ENCODE measurements at places on chromosomes 11 and 22.

GRCh38 chr11:2703363-2704141 lies 3.8 kb upstream of the KCNQ1OT1 start:
- no peak for DNase-seq

GRCh38 chr11:132960273-132961078 lies 571.8 kb downstream of the OPCML start:
- no peak for DNase-seq

DNA sequence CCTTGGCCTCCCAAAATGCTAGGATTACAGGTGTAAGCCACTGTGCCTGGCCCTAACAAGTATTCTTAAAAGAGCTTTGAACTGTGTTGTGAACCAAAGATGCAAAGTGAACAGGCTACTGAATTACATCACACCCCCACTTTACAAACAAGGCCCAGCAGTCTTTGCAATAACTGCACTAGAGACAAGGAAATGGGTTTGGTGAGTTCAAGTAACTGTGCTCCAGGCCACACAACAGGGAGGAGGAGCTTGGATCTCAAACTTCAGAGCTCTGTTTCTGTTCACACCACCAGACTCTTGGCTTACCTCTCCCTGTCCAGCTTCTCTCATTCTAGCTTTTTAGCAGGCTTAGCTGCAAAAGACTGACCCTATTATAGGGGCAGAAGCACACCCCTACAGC lies 30.4 kb upstream of the RASL10A start:
- DNase-seq: no peak

- DNase-seq: no peak
Measured at GRCh38 chr11:2794046-2794967, 91.3 kb downstream of the CDKN1C start.

- no peak for DNase-seq
Measured at GRCh38 chr11:105372206-105372605, 232.6 kb upstream of the CARD18 start.

- no peak for DNase-seq
Measured at GRCh38 chr22:29028468-29028867, 33.2 kb downstream of the C22orf31 start.

GRCh38 chr11:65356394-65356972 lies 1.9 kb downstream of the TIGD3 start:
- DNase-seq: no peak

- DNase-seq: no peak
Measured at GRCh38 chr11:66363805-66364535, 7.6 kb downstream of the SLC29A2 start.

DNA sequence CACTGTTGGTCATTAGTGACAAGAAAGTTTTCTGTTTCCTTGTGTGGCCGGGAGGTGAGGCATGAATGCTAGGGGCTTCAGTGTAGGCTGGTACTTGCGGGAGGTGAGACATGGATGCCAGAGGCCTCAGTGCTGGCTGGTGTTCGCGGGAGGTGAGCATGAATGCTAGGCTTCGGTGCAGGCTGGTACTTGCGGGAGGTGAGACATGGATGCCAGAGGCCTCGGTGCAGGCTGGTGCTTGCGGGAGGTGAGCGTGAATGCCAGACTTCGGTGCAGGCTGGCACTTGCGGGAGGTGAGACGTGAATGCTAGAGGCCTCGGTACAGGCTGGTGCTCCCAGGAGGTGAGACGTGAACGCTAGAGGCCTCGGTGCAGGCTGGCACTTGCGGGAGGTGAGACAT lies 48.4 kb downstream of the ANO1 start:
- no peak for DNase-seq

DNA sequence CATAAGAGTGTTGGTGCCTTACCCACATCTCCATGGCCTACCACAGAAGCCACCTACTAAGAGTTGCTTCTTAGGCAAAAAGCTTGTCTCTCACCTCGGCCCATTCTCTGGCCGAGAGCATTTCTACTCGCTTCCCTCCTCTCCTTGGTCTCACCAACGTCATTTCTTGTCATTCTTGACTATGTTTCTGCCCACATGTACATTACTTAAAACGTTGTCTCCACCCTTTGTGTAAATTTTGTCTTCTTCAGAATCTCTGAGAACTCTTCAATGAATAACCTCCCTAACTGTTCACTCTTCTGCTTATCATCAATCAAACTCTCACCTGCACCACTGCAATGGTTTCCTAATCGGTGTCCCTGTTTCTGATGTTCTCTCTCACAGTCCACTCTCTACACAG lies 20.1 kb downstream of the SOX6 start:
- no peak for DNase-seq

DNA sequence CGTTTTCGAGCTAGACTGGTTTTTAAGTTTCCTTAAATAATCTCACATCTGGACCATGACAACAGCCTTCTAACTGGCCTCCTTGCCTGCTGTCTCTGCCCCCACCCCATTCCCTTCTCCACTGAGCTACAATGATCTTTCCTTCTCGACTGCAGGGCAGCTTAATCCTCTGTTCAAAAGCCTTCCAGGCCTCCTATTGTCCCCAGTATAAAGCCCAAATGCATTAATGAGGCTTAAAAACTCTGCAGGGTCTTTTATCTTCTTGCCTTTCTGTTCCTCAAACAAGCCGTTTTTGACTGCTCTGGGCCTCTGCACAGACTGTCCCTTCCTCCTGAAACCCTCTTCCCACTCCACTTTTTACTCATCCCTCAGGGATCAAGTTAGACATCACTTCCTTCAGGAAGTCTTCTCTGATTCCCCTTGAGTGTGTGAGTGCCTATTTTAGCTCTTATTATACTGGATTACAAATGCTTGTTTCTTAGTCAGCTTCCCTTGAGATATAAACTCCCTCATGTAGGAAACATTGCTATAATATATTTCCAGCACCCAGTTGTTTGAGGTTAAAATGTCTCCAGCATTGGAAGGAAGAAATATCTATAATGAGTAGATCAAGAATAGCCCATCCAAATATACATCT lies 23.6 kb upstream of the PAMR1 start:
- DNase-seq: no peak

Data from cortex of kidney (tissue), 1 donor.